ENCODE measurements at places on chromosomes 13 and 19.

GRCh38 chr13:89740994-89741685, 1606.3 kb upstream of the MIR17HG start:
- no peak for DNase-seq

GRCh38 chr13:72109863-72110262, 242.9 kb upstream of the DACH1 start:
- no peak for DNase-seq

GRCh38 chr13:73521290-73521624, 462.5 kb downstream of the KLF5 start:
- no peak for DNase-seq

DNA sequence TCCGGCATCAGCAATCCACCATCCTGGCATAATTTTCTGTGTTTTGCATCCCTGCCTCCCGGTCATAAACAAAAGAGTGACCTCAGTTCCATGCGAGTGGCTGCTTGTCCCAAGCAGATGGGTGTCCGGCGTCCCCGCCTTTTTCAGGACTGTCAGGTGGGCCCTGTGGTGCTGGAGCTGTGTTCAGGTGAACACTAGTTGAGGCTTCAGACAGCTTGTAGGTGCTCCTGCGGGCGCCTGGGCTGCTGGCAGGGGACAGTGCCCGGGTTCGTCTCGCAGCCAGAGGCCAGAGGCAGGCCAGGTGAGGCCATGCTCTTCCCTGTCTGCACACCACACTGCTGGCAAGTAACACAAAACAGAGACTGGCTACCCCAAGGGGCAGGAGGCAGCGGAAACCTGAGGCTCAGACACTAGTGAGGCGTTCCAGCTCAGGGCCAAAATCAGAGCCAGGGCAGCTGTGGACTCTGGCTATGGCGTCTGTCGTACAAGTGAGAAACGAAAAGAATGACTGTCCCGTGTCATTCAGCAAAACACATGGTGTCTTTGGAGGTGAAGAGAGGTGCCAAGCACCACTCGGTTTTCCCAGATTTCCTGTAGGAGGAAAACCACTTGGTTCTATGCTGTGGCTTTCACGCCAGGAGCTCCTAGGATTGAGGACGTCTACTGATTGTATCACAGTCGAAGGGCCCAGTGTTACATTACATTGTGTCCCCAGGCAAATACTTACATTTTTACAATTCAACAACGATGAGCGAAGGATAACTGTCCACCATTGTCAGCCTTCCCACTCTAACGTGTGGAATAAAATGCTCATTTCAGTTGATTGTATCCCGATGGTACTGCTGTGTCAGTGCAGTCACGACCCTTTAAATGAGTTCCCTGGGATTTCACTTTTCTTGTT, 104.0 kb downstream of the ATP11A start:
- no peak for DNase-seq

GRCh38 chr13:96621634-96622183, 372.6 kb downstream of the OXGR1 start:
- no peak for DNase-seq

DNA sequence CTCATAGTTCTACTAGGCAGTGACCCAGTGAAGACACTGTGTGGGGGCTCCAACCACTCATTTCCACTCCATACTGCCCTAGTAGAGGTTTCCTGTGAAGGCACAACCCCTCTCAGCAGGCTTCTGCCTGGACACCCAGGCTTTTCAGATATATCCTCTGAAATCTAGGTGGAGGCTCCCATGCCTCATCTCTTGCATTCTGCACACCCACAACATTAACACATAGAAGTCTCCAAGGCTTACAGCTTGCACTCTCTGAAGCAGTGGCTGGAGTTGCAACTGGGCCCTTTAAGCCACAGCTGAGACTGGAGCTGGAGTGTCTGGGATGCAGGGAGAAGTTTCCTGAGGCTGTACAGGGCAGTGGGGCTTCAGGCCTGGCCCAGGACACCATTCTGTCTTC, 347.7 kb upstream of the SPRY2 start:
- no peak for DNase-seq

DNA sequence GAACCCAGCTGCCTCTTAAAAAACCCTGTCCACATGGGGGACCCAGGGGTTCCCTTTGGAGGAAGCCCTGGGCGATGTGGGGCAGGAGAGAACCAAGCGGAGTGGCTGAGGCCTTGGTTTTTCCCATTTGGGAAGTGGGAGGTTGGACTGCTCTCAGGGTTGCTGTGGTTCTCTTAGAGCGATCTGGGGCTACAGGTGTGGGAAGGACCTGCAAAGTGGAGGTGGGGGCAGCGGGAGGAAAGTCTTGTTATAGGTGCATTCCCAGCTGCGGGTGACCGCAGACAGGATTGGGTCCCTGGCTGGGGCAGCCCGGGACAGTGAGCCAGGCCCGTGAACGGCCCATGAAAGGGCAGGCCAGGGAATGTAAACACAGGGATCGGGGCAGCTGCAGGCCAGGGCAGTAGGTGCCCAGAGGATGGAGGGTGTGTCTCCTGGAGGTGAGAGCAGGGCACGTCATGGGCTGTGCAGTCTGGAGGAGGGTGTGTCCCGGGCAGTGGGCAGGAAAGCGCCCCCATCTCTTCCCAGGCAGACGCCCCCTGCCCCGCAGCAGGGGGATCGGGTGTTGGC, 814 bp downstream of the SLC25A23 start:
- DNase-seq = no peak

- no peak for DNase-seq
These were observed 344.1 kb downstream of the UQCRFS1 start for GRCh38 chr19:28868836-28869235.

- peak; percentile 62 for DNase-seq
These were observed 15.4 kb downstream of the FCHO1 start for GRCh38 chr19:17766543-17767131.

DNA sequence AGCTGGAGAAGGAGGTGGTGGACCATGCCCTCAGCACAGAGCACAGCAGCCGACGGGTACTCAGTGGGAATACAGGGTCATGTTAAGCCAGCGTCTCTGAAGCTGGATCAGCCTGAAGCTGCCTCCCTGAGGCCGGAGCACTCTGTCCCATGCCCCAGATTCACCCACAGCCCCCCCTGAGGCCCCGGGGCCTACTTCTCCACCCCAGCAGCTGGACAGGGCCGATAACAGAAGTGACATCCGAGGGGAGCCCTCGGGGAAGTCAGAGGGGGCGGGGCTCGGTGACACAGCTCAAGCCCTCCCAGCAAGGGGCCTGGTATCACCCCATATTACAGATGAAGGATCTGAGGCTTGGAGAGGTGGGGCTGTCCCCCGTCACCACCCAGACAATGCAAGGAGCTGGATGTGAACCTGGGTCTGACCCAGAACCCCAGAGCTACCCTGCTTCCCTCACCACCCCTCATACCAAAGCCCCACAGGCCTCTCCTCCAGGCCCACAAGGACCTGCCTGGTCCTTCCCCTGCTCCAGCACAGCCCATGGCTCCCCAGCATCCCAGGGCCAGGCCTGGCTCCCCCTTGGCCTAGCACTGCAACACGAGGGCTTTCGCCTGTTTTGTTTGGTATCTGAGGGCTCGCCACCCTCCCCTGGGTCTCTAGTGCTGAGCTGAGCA, 5.7 kb downstream of the R3HDM4 start:
- no peak for DNase-seq

DNA sequence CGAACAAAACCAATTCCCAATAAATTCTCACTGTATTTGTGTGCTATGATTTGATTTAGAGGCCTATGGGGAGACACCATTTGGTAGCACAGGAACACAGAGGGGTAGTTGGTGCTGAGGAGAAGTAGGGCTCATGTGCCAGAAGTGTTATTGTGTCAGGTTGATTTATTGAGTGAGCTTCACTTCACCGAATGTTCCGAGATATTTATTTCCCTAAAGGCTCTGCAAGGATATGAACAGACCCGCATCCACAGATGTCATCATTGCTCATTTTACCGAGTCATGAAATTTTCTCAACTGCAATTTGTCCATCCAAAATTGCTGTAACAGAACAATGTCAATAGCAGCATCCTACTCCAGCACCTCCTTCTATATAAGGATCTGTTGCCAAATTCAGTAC, 69.5 kb downstream of the DACH1 start:
- DNase-seq = no peak

GRCh38 chr19:7769171-7769570, 6.1 kb downstream of the CLEC4M start:
- no peak for DNase-seq

Data from SW 1271 (cell line).